ENCODE measurements at places on chromosomes 3 and 15. TPM values are rescaled to one million over a fixed set of nuclear protein-coding genes. Genes with fewer than 3 reads are reported as not detected.

SLCO2A1 gene
- 101 TPM for total RNA-seq

TLR9 gene
- 0.42 TPM for total RNA-seq

DNA sequence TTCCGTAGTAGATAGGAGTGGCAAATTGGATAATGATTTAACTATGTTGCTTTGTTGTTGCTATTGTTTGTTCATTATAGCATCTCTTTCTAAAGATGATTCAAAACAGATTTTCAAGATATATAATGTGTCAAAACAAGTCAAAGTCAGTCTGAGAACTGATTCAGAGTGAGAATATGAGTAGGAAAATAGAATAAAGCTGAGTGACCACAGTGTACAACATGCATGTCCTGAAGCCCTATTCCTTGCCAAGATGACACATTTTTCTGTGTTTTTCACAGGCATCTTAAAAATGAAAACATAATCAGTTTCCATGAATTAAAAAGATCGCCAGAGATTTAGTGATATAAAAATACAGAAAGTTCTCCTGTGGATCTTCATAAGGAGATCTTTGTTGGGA is 57.0 kb upstream of the THRB start:
- no peak for DNase-seq
- H3K4me1 ChIP-seq, result peaks cover 3% of the 10 kb centered on the region
- H3K4me3 ChIP-seq, result no peak overlapping the region

- H3K27ac ChIP-seq, result no peak overlapping the region
- H3K36me3 ChIP-seq, result no peaks in the 10 kb centered on the region
- H3K4me1 ChIP-seq, result no peaks in the 10 kb centered on the region
- H3K4me3 ChIP-seq, result no peak overlapping the region
- H3K27me3 ChIP-seq, result no peaks in the 10 kb centered on the region
- DNase-seq, result no peak
Measured at GRCh38 chr3:188150982-188151381, 3.0 kb upstream of the LPP start.

- no peaks in the 10 kb centered on the region for H3K36me3 ChIP-seq
- H3K27ac ChIP-seq, result no peak overlapping the region
- H3K27me3 ChIP-seq, result peaks cover 1% of the 10 kb centered on the region
- no peak for DNase-seq
Measured at GRCh38 chr3:87267953-87268645, 8.3 kb downstream of the POU1F1 start.

- no peak overlapping the region for H3K4me3 ChIP-seq
- H3K27ac ChIP-seq, result no peak overlapping the region
- no peaks in the 10 kb centered on the region for H3K36me3 ChIP-seq
- no peaks in the 10 kb centered on the region for H3K27me3 ChIP-seq
- H3K4me1 ChIP-seq, result peaks cover 2% of the 10 kb centered on the region
- no peak for DNase-seq
Measured at GRCh38 chr15:68764090-68764489, 56.6 kb downstream of the ANP32A start.
